ENCODE measurements at places on chromosomes 1 and 21. TPM values are rescaled to one million over a fixed set of nuclear protein-coding genes. Genes with fewer than 3 reads are reported as not detected.

SLC45A1 gene
- 28.4 TPM for polyA plus RNA-seq

DNA sequence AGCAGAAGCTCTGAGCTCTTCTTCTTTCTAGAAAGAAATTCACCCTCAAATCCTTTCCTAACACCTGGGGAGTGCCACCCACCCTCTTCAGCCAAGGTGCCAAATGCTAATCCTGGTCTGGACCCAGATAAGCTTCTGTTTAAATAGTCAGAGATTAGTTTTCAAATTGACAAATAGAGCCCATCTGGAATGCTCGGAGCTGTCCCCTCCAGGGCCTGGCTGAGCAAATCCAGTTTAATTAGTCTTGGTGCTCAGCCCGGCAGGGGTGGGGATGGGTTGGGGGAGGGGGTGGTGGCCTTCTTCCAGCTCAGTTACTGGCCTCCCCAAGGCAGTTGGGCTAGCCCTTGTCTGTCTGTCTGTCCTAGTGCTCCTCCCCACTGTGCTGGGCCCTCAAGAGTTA lies 269.5 kb downstream of the GRIK3 start:
- H3K4me3 ChIP-seq = no peak overlapping the region
- no peak overlapping the region for H3K27ac ChIP-seq
- no peaks in the 10 kb centered on the region for H3K4me1 ChIP-seq

ETV3 gene
- 12.1 TPM for polyA plus RNA-seq

DNA sequence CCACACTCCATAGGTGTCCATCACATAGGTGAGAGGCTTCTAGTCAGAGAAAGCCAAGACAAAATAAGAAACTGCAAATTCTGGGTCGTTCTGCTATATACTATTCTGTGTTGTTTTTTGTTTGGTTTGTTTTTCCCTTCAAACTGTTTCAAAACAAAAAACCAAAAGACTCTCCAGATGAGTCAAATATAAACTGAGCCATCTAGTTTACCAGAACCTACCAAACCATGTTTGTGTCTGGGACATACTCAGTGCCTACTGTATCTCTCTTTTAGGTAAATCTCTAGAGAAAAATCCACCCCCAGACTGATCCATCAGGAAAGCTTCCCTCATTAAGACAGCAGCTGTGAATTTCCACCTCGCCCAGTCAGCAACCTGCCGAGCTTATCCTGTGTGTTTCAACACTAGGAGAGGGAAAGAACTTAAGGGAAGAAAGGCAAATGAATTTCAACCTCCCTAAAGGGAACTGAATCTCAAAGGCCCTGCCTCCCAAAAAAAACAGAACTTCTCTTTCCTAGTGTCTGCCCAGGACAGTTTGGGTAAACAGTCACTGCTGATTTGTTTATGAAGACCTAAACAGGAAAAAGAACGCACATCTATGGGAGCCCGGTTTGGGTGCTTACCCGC lies 17.2 kb downstream of the PPT1 start:
- H3K36me3 ChIP-seq = peaks cover 43% of the 10 kb centered on the region
- no peak for DNase-seq
- H3K27ac ChIP-seq = no peak overlapping the region
- no peaks in the 10 kb centered on the region for H3K27me3 ChIP-seq
- H3K4me1 ChIP-seq = no peaks in the 10 kb centered on the region
- no peak overlapping the region for H3K4me3 ChIP-seq

DNA sequence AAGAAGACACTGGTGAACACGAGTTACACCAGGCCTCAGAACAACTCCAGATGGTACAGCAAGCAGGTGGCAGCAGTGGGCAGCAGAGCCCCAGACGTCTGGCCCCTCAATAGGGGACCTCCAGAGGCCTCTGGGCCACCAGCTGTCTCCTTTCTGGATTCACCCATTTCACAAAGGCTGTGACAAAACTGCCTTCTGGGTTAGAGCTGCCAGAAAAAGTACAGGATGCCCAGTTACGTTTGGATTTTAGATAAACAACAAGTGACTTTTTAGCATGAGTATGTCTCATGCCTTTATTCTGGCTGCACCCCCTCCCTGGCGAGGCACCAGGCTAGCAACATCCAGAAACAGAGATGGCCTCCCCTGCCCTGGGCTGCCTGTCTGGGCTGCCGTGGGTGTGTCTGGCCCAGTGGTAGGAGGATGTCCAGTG lies 30.1 kb downstream of the ITPKB start:
- H3K4me1 ChIP-seq = peaks cover 49% of the 10 kb centered on the region
- DNase-seq = no peak
- H3K4me3 ChIP-seq = no peak overlapping the region
- no peaks in the 10 kb centered on the region for H3K27me3 ChIP-seq
